ENCODE measurements at places on chromosomes 3 and 15.

- no peak for DNase-seq
Measured at GRCh38 chr15:26318689-26319088, 454.2 kb downstream of the GABRB3 start.

DNA sequence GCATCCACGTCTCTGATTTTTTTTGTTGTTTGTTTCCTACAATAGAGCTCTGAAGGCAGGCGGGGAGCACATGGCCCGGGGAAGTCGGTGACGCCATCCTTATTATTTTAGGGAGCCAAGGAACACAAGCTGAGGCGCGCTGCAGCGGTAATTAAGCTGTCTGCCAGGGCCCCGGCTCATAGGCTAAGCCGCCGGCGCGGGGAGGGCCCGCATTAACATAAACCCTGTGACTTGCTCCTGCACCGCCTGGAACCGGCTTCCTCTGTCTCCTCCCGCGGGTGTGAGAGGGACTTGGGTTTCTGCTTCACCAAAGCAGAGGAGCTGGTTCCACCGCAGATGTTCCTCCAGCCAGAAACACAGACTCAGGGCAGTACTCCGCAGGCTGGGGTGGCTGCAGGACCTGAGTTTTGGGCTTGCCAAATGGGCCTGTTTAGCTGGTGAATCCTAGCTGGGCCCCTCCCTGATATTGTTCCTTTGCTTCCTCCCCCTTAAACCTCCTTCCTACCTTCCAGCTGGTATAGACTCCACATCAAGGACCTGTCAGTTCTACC lies 25.3 kb downstream of the ANP32A start:
- peak; percentile 30 for DNase-seq

GRCh38 chr3:187066228-187066995 lies 72.9 kb downstream of the RPL39L start:
- no peak for DNase-seq

DNA sequence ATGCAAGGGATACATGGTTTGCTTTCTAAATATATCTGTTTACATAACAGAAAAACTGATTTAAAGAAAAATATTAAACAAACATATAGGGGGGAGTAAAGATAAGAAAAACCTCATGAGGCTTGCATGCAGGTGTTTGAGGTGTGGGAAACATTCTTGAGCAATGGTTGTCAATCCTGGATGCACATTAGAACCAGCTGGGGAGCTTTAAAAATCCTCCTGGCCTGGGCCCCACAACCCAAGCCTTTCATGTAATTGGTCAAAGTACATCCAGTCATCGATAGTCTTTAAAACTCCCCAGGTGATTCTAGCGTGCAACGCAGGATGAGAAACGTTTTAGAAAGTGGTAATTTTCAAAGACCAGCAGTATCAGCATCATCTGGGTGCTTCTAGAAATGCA lies 18.3 kb downstream of the NMNAT3 start:
- no peak for DNase-seq

GRCh38 chr15:77402740-77403379 lies 17.0 kb downstream of the PEAK1 start:
- DNase-seq = no peak

DNA sequence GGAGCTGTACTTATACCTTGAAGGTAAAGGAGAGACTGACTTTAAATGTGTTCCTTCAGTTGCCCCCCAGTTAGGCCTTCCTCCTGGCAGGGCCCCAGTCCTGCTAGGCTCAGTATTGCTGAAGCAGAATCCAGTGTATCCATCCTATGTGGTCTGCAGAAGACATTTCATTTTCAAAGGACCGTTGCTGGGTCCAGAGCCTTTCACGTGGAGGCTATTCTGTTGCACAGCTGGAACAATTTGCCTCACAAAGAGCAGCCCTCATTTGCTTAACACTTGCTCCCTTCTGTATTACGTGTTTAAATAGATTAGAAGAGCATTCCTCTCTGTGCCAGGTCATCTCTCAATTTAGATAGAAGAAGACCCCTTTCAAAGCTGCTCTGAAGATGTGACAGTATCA lies 78.9 kb upstream of the CFAP20DC start:
- no peak for DNase-seq

DNA sequence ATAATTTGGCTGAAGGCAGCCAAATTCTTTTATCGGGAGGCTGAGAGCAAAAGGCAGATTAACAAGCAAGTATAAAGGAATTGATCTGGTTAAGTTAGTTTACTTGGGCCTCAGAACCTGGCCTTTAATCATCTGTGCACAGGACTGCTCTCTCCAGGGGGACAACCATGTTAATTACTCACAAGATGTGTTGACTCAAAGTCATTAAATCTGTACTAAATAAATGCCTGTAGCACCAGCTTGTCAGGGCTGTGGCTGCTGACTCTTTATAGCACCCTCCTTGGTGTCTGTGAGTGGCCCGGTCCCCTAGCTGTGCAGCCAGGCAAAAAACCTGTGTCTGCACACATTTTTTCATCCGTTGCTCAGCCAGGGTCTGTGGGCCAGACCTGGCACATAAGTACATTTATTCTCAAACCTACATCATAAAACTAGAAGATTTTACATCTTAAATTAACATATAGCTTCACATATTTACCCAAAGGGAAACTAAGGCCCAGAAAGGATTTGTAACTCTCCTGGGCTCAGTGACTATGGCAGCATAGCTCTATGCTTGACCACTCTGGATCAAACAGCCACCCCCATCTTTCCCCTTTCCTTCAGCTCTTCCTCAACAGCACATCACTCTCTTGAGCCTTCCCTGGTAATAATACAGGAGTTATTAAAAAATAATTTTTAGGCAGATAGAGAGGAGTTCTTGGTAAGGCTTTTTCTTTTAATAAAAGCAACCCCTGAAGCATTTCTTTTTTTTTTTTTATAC lies 51.4 kb downstream of the NCEH1 start:
- no peak for DNase-seq

GRCh38 chr15:35173444-35174118 lies 88.5 kb upstream of the NANOGP8 start:
- no peak for DNase-seq

GRCh38 chr15:93899817-93900216 lies 331.5 kb upstream of the MCTP2 start:
- DNase-seq = no peak

GRCh38 chr15:92123962-92124656 lies 269.6 kb upstream of the ST8SIA2 start:
- DNase-seq = no peak

- DNase-seq = no peak
Measured at GRCh38 chr3:53382106-53382505, 34.8 kb upstream of the DCP1A start.

- no peak for DNase-seq
Measured at GRCh38 chr15:91369823-91370222, 269.8 kb downstream of the SV2B start.

GRCh38 chr15:36330598-36330997 lies 248.8 kb upstream of the CDIN1 start:
- DNase-seq = no peak

DNA sequence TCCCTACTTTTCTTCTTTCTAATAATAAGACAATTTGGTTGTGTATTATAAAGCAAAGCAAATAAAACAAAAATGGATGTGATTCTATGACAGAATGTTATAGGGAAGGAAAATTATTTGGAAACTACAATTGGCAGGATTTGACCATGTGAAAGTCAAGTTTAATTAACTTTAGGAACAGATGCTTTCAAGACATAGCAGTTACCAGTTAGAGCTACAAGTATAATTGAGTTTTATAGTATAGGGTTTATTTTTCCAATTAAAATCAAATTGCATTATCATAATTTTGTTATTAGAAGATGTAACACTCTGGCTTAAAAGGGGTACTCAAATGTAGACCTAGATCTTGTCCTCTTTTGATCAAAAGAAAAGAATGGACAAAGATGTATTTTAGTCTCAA lies 110.9 kb downstream of the ROBO2 start:
- DNase-seq = no peak

GRCh38 chr15:101105059-101105891 lies 146.6 kb downstream of the CHSY1 start:
- no peak for DNase-seq

Data from T-helper 1 cell (primary cell).